ENCODE measurements at places on chromosomes 1 and 21. TPM values are rescaled to one million over a fixed set of nuclear protein-coding genes. Genes with fewer than 3 reads are reported as not detected.

GRCh38 chr1:44261962-44262361 is 48.7 kb downstream of the DMAP1 start:
- DNase-seq, result no peak
- H3K36me3 ChIP-seq, result no peaks in the 10 kb centered on the region
- H3K4me3 ChIP-seq, result no peak overlapping the region

- no peak for DNase-seq
- no peak overlapping the region for H3K4me3 ChIP-seq
- no peaks in the 10 kb centered on the region for H3K27me3 ChIP-seq
- H3K27ac ChIP-seq, result no peak overlapping the region
Observed at GRCh38 chr21:42213082-42213774, 5.7 kb upstream of the ABCG1 start.

- peaks cover 6% of the 10 kb centered on the region for H3K36me3 ChIP-seq
- no peak overlapping the region for H3K4me3 ChIP-seq
- H3K27me3 ChIP-seq, result peaks cover 4% of the 10 kb centered on the region
- no peak overlapping the region for H3K27ac ChIP-seq
Observed at GRCh38 chr1:47991187-47991586, 6.0 kb downstream of the TRABD2B start.

GRCh38 chr1:203142684-203143408 is 15.3 kb downstream of the ADORA1 start:
- H3K4me3 ChIP-seq, result no peak overlapping the region
- H3K27ac ChIP-seq, result no peak overlapping the region
- DNase-seq, result peak; percentile 50
- H3K27me3 ChIP-seq, result no peaks in the 10 kb centered on the region
- H3K36me3 ChIP-seq, result no peaks in the 10 kb centered on the region

GRCh38 chr1:198674009-198674408 is 35.2 kb downstream of the PTPRC start:
- no peaks in the 10 kb centered on the region for H3K36me3 ChIP-seq
- DNase-seq, result no peak
- no peak overlapping the region for H3K4me3 ChIP-seq

GRCh38 chr1:33256471-33257206 is at the start of gene ZNF362:
Gene ZNF362 (plus strand): TSS chr1:33256492. CDS start chr1:33270575, 14,083 bp downstream.
- peak within 1 kb of the TSS; percentile 85 for H3K4me3 ChIP-seq
- H3K36me3 ChIP-seq, result no peaks in the 10 kb centered on the region
- DNase-seq, result peak; percentile 83
- peak within 1 kb of the TSS; percentile 88 for H3K27ac ChIP-seq
- H3K27me3 ChIP-seq, result no peaks in the 10 kb centered on the region

GRCh38 chr1:6048179-6048867 is 2.6 kb downstream of the KCNAB2 start:
- H3K36me3 ChIP-seq, result no peaks in the 10 kb centered on the region
- DNase-seq, result no peak
- H3K4me1 ChIP-seq, result no peaks in the 10 kb centered on the region
- H3K27ac ChIP-seq, result peak overlapping the region; percentile 57

GRCh38 chr1:179366093-179366800 is 476 bp downstream of the AXDND1 start:
- peak overlapping the region; percentile 94 for H3K4me3 ChIP-seq
- no peaks in the 10 kb centered on the region for H3K4me1 ChIP-seq
- H3K36me3 ChIP-seq, result no peaks in the 10 kb centered on the region
- H3K27me3 ChIP-seq, result no peaks in the 10 kb centered on the region
- DNase-seq, result no peak

GRCh38 chr1:153231785-153232184 is 14.4 kb downstream of the PRR9 start:
- H3K4me3 ChIP-seq, result no peak overlapping the region
- no peaks in the 10 kb centered on the region for H3K4me1 ChIP-seq
- DNase-seq, result no peak
- H3K27ac ChIP-seq, result no peak overlapping the region

DNA sequence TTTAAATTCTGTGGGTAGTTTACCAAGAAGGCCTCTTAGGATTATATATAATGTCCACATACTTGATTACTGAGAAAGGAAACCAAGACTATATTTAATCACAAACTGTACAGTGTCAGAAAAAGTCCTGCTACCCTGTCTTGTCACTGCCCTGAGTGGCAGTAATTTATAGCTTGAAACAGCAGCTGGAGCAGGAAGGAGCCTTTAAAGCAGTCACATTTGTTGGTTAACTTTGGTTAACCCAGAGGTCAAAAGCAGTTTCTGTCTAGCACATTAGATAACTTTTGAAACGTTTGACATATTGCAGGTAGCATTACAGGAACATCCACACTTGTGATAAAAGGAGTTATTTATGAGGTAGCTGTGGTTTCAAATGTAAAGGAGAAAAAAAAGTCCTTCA is 161.7 kb downstream of the ROR1 start:
- no peaks in the 10 kb centered on the region for H3K36me3 ChIP-seq
- no peak overlapping the region for H3K4me3 ChIP-seq
- no peak overlapping the region for H3K27ac ChIP-seq
- H3K4me1 ChIP-seq, result no peaks in the 10 kb centered on the region
- no peaks in the 10 kb centered on the region for H3K27me3 ChIP-seq
- DNase-seq, result peak; percentile 62

GRCh38 chr1:57269630-57270225 is 154.1 kb downstream of the DAB1 start:
- H3K4me1 ChIP-seq, result no peaks in the 10 kb centered on the region
- no peaks in the 10 kb centered on the region for H3K27me3 ChIP-seq
- H3K27ac ChIP-seq, result no peak overlapping the region
- no peak overlapping the region for H3K4me3 ChIP-seq

DNA sequence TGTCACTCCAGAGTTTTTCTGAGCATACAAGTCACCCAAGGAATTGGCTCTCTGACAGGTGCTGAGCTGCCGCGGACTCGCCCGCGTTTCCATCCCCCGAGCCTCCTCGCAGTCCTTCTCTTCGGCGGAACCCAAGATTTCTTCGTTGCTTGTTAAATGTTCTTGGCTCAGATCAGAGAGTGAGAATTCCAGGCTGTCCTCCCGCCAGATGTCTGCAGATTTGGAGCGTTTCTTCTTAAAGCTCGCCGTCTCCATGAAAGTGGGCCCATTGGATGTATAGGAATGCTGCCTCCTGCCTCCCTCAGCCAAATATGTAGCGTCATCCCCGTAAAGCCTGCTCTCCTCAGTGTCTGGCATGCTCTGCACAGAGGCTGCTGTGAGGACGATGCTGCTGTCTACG is 77.8 kb downstream of the TIAM1 start:
- no peak for DNase-seq
- no peaks in the 10 kb centered on the region for H3K36me3 ChIP-seq
- no peaks in the 10 kb centered on the region for H3K4me1 ChIP-seq
- H3K27me3 ChIP-seq, result no peaks in the 10 kb centered on the region

TSTD1 gene
- polyA plus RNA-seq, result 200 TPM

NLRP3 gene
- polyA plus RNA-seq, result not detected

GFI1 gene
- 0.17 TPM for polyA plus RNA-seq

ZMYND12 gene
- 17.7 TPM for polyA plus RNA-seq

Data from kidney (tissue), 22 donors.